HT1080 (cell line): ENCODE measurements at places on chromosomes 12 and 14.

GRCh38 chr14:71116568-71117122, 209.4 kb downstream of the PCNX1 start:
- no peak for DNase-seq

DNA sequence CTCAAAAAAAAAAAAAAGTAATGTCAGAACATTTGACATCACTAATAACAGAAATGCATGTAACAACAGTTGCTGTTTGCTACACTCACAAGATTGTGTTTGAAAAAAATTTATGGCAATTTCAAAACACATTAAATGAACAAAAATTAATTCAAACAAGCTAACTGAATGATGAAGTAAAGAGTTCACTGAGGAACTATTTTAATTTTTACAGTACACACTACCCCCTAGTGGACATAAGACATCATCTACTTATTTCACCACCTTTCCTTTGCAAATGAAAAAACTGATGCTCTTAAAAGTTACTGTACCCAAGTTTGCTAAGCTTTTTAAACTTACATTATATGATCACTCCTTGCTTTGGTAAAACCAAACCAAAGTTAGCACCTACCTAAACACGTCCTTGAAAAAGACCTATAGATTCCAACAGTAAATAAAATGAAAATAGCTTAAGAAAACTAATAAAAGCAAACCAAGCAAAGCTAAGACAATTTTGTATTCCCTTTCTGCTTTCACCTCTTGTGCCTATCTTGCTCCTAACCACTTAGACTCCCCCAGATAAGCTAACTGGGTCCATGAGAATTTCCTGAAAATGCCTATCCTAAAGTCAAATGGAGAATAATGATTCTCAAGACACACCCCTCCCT, 22.2 kb downstream of the UBE2N start:
- DNase-seq = peak; percentile 39

DNA sequence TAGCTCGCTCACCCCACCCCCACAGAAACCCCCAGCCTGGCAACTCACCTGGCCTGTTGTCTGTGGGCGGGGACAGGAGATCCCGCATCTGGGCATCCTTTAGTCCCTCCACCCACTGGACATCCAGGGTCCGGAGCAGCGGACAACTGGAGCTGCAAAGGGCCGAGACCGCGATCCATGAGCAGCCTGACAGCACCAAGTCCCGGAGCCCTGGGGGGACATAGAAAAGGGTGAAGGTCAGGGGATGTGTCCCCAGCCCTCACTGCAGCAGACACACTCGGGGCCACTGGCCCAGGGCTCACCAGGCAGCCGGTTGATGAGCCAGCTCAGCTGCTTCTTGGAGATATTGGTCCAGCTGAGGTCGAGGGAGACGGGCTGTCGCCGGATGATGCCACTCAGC, 40.9 kb downstream of the RNF34 start:
- DNase-seq = no peak

DNA sequence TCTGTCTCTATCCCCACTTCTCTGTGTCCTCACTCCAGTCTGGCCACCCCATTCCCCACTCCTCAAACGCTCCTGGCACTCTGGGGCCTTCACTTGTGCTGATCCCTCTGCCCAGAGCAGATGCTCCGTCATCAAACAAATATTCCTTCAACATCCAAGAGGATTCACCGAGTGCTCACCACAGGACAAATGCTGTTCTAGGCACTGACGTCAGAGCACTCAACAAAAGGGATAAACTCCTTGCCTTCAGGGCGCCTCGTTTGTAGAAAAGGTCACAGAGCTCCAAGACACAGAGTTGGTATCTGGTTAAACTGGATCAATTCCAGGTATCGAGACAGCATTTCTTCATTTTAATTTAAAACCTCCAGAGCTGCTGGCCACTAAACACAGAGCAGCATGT, 35.3 kb downstream of the PSMC1 start:
- no peak for DNase-seq

GRCh38 chr12:17579205-17580026, 510.6 kb downstream of the RERGL start:
- DNase-seq = no peak

GRCh38 chr12:19659086-19659485, 219.8 kb downstream of the AEBP2 start:
- DNase-seq = no peak

DNA sequence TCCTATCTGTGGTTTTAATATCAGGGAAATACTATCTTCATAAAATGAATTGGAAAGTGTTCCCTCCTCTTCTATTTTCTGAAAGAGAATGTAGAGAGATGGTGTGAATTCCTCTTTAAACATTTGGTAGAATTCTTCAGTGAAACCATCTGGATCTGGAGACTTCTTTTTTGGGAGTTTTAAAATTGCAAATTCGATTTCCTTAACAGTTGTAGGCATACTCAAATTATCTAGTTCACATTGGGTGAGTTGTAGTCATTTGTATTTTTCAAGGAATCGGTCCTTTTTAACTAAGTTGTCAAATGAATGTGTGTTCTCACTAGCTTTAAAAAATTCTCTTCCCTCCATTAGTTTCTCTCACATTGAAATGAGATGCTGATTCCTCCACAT, 75.4 kb upstream of the CHST11 start:
- no peak for DNase-seq

- no peak for DNase-seq
These were observed 66.2 kb downstream of the RNF34 start for GRCh38 chr12:121465921-121466793.

GRCh38 chr12:92295523-92295922, 149.9 kb upstream of the BTG1 start:
- no peak for DNase-seq

GRCh38 chr14:76710056-76711010, 50.9 kb upstream of the VASH1 start:
- peak; percentile 18 for DNase-seq

GRCh38 chr14:75823334-75823733, 158.5 kb downstream of the TGFB3 start:
- DNase-seq = no peak

DNA sequence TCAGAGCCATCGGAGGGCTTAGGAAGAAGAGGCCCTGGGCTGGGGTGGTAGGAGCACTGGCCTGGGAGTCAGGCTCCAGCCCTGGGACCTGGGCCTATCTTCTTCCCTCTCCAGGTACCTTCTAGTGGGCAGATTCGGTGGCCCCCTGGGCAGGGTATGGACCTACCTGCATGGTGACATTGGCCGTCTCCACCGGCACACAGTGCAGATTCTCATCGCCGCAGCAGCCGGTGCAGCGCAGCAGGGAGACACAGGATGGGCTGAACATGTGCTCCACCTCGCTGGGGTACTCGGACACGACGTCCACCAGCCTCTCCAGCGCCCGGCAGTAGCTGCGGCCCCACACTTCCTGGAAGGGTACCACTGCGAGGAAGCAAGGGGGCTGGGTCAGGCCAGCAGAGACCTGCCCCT, 6.2 kb downstream of the PGF start:
- no peak for DNase-seq

DNA sequence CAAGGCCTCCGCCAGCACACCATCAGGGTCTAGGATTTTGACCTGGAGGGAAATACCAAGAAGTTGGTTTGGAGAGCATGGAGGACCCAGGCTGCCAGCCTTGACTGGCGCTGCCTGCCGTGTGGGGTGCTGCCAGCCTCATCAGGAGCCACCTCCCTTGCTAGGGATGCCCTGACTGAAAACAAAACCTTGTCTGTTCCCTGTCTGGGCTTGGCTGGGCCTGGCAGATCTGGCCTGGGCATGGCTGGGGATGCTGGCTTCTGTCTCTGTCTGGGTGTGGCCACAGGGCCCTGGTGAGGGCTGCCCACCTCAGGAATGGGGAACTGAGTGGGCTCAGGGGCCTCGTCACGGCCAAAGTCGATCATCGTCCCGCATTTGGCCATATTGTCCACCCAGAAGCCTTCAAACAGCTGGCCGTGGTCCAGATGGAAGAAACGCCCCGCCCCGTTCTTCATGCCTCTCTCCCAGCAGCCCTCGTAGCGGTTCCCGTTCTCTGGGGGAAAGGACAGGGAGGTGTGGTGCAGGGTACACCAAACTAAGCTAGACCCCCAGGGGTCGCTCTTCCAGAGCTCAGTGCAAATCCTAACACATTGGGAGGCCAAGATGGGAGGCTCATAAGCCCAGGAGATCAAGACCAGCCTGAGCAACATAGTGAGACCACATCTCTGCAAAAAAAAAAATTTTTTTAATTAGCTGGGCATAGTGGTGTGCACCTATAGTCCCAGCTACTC, 16.5 kb downstream of the MORN3 start:
- DNase-seq = no peak

DNA sequence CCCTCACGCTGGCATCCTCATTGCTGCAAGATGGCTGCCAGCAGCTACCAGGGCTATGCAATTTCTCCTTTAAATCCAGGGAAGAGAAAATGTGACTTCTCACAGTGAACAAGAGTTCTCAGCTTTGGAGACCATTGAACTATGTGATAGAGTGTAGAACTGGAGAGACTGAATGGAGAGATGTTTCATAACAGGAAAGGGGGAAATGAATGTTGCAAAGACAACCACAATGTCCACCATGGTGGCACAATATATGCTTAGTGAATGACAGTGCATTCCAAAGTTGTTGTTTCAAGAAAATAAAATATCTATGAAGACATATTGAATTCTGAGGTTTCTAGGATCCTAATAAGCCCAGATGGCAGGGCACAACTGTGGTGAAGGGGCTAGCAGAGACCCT, 13.2 kb upstream of the COCH start:
- no peak for DNase-seq

DNA sequence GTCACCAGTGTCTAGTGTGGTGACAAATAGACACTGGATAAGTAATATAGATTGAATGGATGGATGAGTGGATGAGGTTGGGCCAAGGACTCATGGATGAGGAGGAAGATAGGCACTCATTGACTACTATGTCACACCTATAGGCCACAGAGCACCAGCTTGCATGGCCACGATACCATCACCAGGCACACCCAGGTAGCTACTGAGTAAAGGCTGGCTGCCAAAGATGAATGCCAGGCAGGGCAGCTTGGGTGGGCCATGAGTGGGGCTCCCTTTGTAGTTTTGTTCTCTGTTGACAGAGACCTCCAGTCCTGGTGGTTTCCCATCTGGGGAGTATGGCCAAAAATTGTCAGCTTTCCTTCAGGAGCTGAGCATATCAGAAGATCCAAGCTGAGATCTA, 11.2 kb upstream of the KRT83 start:
- no peak for DNase-seq

GRCh38 chr12:6424008-6424347, 20.8 kb upstream of the CD27 start:
- DNase-seq = no peak

GRCh38 chr12:113825705-113826104, 140.4 kb downstream of the RBM19 start:
- no peak for DNase-seq

DNA sequence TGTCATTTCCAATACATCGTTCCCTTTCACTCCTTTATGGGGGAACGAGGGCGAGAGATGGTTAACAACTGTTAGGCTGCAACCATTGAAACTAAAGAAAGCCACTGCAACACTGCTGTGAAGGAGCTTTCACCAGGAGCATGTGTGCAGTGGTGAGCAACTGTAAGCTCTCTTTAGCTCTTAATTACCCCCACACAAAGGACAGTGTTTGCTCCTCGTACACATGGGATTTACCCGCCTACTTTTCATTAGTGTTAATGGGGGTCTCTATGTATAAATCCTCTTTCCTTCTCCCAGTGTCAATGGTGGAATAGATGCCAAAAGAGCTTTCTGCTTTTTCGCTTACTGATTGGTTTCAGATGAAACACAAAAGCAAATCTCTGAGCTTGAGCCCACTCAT, 343.1 kb downstream of the FLRT2 start:
- DNase-seq = no peak

- peak; percentile 73 for DNase-seq
These were observed 9.0 kb upstream of the OR6J1 start for GRCh38 chr14:22653012-22653621.

DNA sequence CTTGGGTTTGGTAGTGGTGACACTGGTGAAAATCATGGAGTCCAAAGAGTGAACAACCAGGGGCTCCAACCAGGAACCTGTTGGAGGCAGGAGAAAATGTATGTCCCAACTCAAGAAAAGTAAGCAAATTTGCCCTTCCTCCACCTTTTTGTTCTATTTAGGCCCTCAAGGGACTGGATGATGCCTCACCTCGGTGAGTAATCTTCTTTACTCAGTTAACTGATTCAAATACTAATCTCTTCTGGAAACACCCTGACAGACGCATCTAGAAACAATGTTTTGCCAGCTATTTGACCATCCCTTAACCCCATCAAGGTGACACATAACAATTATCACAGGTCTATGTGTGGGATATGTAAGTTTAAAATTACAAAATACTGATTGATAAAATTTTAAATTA, 272.4 kb upstream of the FOXG1 start:
- peak; percentile 59 for DNase-seq

GRCh38 chr14:92728759-92729364, 19.6 kb downstream of the LGMN start:
- peak; percentile 91 for DNase-seq

- DNase-seq = peak; percentile 56
These were observed 58.1 kb downstream of the HSP90AA1 start for GRCh38 chr14:102028733-102029132.

DNA sequence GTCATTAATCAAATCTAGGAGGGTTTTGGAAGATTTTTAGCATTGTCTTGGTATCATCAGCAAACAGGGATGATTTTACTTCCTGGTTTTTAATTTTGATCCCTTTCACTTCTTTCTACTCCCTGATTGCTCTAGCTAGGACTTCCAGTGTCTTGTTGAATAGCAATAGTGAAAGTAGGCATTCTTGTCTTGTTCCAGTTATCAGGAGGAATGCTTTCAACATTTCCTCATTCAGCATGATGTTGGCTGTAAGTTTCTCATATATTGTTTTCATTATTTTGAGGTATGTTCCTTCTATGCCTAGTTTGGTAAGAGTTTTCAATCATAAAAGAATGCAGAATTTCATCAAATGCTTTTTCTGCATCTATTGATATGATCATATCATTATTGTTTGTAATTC, 244.2 kb upstream of the CLEC14A start:
- DNase-seq = no peak

GRCh38 chr12:54306925-54307741, 6.3 kb upstream of the NFE2 start:
- peak; percentile 52 for DNase-seq

GRCh38 chr12:110175201-110175600, 51.0 kb downstream of the IFT81 start:
- no peak for DNase-seq

DNA sequence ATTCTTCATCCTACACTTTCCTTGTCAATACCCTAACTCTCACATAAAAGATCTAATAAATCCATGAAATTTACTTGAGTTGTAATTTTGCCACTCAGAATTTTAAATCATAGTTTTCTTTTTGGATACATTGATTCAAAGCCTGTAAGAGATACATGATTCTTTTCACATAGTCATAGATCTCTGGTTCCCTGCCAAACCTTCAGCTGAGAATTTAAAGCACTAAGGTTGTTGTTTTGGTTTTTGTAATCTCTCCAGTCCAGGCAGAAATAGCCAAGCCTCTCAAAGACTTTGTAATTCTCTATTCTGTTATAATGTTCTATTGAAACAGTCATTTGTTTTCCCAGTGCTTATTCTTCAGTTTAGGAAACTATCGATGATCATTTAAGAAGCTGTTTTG, 273.9 kb downstream of the TRHDE start:
- no peak for DNase-seq

GRCh38 chr12:24360057-24360456, 410.6 kb upstream of the SOX5 start:
- no peak for DNase-seq
